ENCODE measurements at places on chromosomes 6 and 20.
A peak's percentile ranks its signal among the peaks of the same experiment; 100 is the strongest.

DNA sequence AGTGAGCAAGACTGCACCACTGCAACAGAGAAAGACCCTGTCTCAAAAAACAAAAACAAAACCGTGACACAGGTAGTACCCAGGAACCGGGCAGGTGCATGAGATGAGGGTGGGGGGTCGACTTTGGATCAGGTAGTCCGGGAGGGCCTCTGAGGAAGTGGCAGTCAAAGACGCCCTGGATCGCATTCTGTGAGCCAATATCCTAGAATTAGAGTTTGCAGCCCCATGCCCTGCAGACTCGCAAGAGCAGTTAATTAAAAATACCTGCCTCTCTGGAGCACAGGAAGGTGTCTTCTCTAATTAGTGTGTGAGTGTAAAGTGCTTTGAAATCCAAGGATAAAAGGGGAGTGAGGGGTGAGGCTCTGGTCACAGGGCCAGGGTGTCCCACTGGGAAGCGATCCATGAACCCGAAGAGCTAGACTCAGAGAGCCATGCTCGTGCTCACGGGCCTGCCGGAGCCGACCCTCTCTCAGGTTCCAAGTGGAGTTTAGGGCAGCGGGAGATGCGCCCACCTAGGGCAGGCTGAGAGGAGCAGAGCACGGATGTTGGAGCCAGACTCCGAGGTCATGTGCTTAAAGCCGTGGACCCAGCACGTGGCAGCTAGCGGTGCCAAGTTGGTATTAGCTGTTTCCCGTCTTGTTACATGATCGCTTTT is 74.7 kb upstream of the PTPN1 start:
- no peak for DNase-seq

- no peak for DNase-seq
Observed at GRCh38 chr20:40849456-40849855, 160.4 kb upstream of the MAFB start.

DNA sequence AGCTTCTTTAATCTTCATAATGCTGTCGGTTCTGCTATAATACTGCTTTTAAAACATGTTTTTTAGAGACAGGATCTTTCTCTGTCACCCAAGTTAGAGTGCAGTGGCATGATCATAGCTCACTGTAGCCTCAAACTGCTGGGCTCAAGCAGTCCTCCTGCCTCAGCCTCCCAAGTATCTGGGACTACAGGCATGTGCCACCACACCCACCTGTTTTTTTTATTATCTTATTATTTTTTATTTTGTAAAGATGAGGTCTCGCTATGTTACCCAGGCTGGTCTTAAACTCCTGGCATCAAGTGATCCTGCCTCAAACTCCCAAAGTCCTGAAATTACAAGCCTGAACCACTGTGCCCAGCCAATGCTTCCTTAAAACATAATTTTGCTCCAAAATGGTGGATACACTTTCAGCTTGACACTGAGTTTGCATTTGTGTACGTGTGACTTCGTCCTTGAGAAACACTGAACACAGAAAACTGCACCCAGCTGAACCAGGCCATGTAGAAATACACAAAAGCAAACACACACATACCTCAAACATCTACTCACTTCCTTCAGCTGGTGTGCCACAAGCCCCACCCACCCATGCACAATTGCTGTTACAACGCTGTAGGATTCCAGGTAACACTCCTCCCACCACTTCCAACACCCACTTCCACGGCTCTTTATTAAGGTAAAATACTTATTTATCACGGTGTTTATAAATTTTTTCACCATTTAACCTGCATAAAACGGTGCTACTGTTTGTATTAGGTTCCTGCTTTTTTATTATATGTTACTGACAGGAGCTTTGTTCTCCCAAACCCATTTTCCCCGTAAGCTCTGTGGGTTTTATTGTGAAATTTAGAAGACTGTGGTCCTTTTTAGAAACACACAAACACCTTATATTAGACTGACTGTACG is 109.1 kb downstream of the TSHZ2 start:
- DNase-seq, result peak; percentile 11

GRCh38 chr6:31009731-31010130 is 543 bp upstream of the MUC22 start:
- DNase-seq, result no peak

DNA sequence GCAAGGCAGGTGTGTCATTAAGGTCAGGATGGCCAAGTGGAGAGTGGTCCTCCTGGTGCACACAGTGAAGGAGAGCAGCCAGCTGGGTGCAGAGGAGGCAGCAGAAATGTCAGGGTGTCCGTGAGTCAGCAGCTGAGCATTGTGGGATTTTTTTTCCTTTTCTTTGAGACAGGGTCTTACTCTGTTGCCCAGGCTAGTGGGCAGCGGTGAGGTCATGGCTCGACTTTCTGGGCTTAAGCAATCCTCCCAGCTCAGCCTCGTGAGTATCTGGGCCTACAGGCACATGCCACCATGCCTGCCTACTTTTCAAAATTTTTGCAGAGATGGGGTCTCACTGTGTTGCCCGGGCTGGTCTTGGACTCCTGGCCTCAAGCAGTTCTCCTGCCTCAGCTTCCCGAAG is 16.0 kb downstream of the ARID1B start:
- no peak for DNase-seq

- no peak for DNase-seq
Observed at GRCh38 chr6:129893640-129894039, 32.5 kb upstream of the TMEM244 start.

DNA sequence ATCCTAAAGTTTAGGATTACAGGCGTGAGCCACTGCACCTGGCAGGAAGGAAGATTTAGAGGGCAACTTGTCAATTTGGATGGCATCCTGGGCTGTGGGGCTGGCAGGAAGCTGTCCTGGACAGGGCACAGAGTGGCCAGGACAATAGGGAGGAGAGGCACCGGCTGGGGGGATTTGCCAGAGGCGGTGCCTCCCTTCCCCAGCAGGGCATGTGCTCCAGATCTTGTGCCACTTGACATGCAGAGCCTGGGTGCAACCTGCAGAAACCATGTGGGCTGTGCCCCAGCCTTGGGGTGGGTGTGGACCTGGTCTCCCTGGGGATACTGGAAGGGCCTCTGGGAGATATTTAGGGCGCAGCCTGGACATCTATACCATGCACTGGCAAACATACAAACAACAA is 58.6 kb upstream of the EEF1A1 start:
- no peak for DNase-seq

- DNase-seq, result peak; percentile 67
Observed at GRCh38 chr6:33904050-33904746, 100.4 kb upstream of the MLN start.

GRCh38 chr6:28583463-28583862 is 57.8 kb downstream of the GPX5 start:
- no peak for DNase-seq

- DNase-seq, result peak; percentile 16
Observed at GRCh38 chr6:37314487-37315156, 39.2 kb upstream of the RNF8 start.

DNA sequence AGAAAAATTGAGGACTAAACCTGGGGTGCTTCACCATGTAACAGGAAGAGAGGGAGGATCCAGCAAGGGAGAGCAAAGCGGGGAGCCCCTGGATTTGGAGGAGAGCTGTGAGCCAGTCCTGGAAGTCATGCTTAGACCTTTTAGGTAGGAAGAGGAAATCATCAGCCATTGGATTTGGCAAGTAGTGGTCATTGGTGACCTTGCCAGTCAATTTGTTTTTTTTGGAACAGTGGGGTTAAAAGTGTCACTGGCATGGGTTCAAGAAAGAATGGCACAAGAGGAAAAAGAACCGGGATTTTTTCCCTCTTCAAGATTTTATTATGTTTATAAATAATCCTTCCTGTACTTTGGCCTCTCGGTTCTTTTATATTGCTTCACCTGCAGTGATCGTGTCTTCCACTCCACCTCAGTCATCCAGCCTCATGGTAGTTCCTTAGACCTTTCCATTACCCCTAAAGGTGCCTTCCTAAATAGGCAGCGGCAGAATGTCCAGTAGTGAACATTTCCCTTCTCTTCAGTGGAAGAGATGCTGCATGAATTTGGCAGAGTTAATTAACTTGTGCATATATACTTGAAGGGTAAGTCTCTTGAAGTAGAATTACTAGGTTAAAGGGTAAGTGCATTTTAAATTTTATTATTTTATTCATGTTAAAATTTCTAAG is 124.7 kb downstream of the QKI start:
- DNase-seq, result no peak

DNA sequence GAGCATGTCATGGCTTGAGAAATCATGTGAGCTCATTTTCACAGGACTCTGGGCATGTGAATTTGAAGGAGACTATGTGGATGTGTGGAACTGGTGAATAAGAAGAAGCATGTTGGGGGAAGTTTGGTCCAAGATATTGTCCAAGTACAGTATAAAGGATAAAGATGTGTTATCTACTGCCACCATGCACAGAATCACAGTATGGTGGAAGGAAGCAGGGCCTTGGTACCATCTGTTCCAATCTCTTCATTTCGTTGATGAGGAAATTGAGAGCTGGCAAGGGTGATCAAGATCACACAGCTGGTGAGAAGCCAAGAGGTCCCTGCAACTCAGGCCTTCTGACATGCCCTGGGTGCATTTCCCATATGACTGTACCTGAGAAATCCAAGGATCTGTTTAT is 31.5 kb upstream of the RIPOR2 start:
- no peak for DNase-seq

GRCh38 chr6:138956244-138956924 is 31.7 kb downstream of the REPS1 start:
- DNase-seq, result no peak

- DNase-seq, result no peak
Observed at GRCh38 chr6:139611327-139612134, 237.1 kb upstream of the CITED2 start.

- DNase-seq, result no peak
Observed at GRCh38 chr6:142482974-142483373, 181.2 kb downstream of the ADGRG6 start.

- no peak for DNase-seq
Observed at GRCh38 chr6:95352064-95352795, 225.1 kb upstream of the MANEA start.

DNA sequence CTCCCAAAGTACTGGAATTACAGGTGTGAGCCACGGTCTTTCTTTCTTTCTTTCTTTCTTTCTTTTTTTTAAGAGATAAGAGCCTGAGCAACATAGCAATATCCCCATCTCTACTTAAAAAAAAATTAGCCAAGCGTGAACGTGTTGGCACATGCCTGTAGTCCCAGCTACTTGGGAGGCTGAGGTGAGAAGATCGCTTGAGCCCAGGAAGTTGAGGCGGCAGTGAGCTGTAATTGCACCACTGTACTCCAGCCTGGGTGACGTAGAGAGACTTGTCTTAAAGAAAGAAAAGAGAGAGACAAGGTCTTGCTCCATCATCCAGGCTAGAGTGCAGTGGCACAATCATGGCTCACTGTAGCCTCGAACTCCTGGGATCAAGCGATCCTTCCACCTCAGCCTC is 162.0 kb upstream of the MLN start:
- no peak for DNase-seq

- no peak for DNase-seq
Observed at GRCh38 chr6:14440940-14441781, 323.6 kb downstream of the CD83 start.

GRCh38 chr6:29617782-29618554 is 15.0 kb downstream of the GABBR1 start:
- DNase-seq, result no peak

GRCh38 chr6:168363302-168363701 is 43.7 kb upstream of the DACT2 start:
- DNase-seq, result no peak

GRCh38 chr20:6095409-6095808 is 27.4 kb downstream of the FERMT1 start:
- DNase-seq, result no peak

- DNase-seq, result no peak
Observed at GRCh38 chr6:112640891-112641290, 293.8 kb downstream of the RFPL4B start.

DNA sequence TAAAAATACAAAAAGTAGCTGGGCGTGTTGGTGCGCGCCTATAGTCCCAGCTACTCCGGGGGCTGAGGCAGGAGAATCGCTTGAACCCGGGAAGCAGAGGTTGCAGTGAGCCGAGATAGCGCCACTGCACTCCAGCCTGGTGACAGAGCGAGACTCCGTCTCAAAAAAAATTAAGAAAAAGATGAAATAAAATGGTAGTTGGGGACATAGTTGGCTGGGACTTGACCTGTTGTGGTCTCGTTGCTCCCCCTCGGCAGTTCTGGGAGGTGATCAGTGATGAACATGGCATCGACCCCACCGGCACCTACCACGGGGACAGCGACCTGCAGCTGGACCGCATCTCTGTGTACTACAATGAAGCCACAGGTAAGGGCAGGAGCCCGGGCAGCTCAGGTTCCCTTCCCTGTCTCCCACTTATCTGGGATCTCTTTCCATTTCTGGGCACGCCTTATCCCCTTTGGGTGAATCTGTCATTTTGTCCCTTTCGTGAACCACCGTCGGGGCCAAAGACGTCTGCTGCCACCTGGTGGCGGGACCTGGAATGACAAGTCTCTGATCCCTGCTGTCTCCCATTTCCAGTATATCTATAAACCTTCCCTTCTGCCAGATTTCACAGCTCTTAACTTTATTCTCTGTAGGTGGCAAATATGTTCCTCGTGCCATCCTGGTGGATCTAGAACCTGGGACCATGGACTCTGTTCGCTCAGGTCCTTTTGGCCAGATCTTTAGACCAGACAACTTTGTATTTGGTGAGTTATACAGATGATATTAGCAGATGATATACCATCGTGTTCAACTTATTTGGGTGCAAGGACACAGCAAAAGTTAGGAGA is 2.3 kb downstream of the TUBB start:
- peak; percentile 87 for DNase-seq

DNA sequence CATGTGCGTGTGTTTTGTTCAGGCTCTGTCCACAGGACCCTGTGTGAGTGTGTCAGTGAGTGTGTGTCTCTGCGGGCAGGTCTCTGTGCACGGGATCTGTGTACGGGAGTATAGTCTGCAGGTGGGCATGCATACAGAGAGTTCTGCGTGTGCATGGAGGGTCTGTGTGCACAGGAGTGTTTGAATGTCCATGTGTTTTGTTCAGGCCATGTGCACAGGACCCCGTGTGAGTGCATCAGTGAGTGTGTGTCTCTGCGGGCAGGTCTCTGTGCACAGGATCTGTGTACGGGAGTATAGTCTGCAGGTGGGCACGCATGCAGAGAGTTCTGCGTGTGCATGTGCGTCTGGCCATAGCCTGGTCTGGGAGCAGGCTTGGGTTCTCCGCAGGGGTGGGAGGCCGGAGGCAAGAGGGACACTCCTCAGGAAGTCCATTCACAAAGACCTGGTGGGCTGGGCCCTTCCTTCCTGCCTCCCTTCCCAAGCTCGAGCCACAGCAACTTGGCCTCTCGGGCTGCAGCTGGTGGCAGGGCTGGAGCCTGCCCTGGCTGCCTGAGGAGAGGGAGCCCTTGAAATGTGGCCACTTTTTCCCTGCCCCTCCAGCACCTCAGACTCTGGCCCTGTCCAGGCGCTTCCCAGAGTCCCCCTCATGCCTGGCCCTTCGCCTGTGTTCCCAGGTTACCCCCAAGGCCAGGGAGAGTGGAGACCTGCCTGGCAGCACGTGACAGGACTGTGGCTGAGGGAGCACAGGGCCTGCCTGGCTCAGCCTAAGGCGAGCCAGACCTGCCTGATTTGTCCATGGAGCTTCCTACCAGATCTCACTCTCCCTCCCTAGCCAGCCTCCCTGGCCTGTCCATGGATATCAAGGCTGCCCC is 6.8 kb downstream of the HSPA12B start:
- DNase-seq, result no peak
